GM12878 (cell line): ENCODE measurements at places on chromosomes 16 and 17. TPM values are rescaled to one million over a fixed set of nuclear protein-coding genes. Genes with fewer than 3 reads are reported as not detected.

Gene SLC46A1
- 5.6 and 6.2 TPM in 2 replicates for total RNA-seq

Gene ZNF594
- 10.1 and 12.1 TPM in 2 replicates for total RNA-seq

DNA sequence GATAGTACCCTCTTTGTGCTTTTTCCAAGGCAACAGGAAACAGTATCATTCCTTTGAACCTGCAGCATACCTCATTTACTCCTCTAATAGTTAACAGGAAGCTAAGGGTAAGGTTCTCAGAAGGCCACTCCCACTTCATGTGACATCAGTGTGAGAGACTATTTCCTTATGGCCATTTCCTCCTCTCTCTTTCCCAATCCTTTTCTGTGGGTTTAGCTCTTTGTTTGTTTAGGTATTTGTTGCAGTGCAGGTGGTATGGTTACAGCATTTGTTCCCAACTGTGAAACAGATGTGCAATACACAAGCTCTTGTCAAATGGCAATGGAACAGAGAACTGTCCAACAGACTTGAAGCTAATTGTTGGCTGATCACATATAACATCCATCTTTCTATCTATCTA lies 14.7 kb downstream of the TMC5 start:
- no peaks in the 10 kb centered on the region for H3K36me3 ChIP-seq
- H3K27ac ChIP-seq, result no peak overlapping the region
- H3K4me3 ChIP-seq, result no peak overlapping the region
- H3K27me3 ChIP-seq, result no peaks in the 10 kb centered on the region
- no peak for DNase-seq

GRCh38 chr16:52725043-52725442 lies 178.1 kb upstream of the TOX3 start:
- no peaks in the 10 kb centered on the region for H3K36me3 ChIP-seq
- no peaks in the 10 kb centered on the region for H3K4me1 ChIP-seq
- no peak overlapping the region for H3K27ac ChIP-seq
- no peaks in the 10 kb centered on the region for H3K27me3 ChIP-seq

Gene WFIKKN1
- 0.27 and 0.41 TPM in 2 replicates for total RNA-seq

DNA sequence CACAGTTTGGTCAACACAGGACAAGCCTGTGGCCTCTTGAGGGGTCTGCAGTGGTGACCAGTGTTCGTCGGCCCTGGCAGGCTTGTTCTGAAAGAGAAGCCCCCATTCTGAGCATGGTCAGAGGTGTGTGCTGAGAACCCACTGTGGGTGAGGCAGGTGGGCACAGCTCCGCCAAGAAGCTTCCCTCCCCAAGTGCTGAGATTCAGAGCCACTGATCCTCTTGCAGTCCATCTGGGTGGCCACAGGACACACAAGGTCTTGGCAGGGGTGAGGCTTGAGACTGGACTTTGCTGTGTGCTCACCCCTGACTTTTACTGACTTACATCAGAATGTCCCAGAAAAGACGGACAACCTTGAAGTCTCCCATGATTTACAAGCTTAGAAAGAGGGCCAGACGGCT lies 18.7 kb downstream of the MPRIP start:
- DNase-seq, result no peak
- no peaks in the 10 kb centered on the region for H3K4me1 ChIP-seq
- peaks cover 6% of the 10 kb centered on the region for H3K36me3 ChIP-seq
- H3K27me3 ChIP-seq, result no peaks in the 10 kb centered on the region

DNA sequence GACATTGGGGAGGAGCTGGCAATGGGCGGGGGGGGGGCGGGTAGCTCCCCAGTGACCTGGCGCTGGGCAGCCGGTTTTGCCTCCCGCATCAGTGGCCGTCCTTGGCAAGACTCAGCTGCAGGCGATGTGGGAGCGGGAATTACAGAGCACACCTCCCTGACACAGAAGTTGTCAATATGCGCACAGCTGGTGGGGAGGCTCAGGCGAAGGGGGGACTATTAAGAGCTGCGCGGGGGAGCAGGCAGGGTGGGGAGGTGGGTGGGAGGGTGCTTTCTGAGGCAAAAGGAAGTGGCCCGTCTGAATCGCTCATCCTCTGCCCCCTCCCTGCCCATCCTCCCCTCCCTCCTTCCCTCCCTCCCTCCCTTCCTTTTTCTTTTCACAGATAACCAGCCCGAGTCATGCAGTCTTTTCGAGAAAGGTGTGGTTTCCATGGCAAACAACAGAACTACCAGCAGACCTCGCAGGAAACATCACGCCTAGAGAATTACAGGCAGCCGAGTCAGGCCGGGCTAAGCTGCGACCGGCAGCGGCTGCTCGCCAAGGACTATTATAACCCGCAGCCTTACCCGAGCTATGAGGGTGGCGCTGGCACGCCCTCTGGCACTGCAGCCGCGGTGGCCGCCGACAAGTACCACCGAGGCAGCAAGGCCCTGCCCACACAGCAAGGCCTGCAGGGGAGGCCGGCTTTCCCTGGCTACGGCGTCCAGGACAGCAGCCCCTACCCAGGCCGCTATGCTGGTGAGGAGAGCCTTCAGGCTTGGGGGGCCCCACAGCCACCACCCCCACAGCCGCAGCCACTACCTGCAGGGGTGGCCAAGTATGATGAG lies 44.0 kb downstream of the SREBF1 start:
- no peak overlapping the region for H3K27ac ChIP-seq
- peaks cover 3% of the 10 kb centered on the region; the same call in 1 of the 2 replicates for H3K4me1 ChIP-seq
- H3K4me3 ChIP-seq, result no peak overlapping the region
- peaks cover 35% of the 10 kb centered on the region for H3K36me3 ChIP-seq
- H3K27me3 ChIP-seq, result no peaks in the 10 kb centered on the region

DNA sequence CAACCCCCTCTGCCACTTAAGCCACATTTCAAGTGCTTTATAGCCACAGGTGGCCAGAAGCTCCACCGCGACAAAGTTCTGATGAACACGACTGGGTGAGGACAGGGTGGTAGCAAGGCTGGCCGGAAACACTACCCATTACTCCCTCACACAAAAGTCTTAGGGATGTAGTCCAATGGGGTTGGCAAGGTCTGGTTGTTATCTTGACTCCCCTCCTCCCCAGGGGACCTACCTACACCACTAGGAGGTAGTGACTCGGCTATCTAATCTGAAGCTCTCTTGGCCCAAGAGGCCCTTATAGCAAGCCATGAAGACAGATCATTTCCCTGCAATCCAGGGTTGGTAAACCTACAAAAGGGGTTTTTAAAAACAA lies 8.4 kb downstream of the LITAFD start:
- H3K36me3 ChIP-seq, result peaks cover 27% of the 10 kb centered on the region
- no peak overlapping the region for H3K4me3 ChIP-seq
- no peak for DNase-seq
- no peaks in the 10 kb centered on the region for H3K27me3 ChIP-seq
- peak overlapping the region; percentile 95 for H3K27ac ChIP-seq
- H3K4me1 ChIP-seq, result peaks cover 49% of the 10 kb centered on the region

DNA sequence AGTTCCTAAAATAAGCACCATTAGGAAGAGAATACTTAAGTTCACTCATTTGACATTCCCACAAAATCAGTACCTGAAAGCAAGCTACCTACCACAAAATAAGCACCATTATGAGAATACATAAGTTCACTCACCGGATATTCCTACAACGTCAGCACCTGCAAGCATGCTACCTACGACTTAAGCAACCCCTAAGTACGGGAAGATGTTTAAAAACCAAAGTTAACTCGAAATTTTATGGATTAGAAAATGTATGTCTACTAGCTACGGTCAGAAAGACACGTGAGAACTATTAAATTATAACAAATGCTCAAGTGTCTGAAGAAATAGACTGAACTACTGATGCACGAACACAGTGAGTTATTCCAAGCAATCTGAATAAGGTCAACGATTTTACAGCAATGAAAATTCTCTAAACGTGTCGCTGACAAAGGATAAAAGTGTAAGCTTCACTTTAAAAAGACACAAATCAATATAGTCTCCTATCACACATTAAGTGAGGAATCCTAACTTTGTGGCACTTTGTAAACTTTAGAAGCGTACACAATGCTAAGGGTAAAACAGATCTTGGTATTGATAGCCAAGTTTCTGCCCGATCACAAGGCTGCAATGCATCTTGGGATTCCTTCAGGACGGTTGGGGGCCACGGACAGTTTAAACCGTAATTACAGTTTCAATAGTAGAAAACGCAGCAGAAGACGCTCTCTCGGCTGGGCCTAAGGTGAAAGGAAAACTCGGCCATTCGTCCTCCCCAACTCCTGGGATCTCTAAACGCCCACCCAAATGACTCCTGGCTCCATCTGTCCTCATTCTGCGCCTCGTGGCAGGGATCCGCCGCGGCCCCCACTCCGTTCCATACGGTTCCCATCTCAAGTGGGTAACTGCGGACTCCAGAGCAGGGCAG lies 1.3 kb downstream of the GSPT1 start:
- H3K27ac ChIP-seq, result peak overlapping the region; percentile 87
- no peaks in the 10 kb centered on the region for H3K27me3 ChIP-seq
- no peak for DNase-seq
- H3K4me3 ChIP-seq, result peak overlapping the region; percentile 71
- H3K4me1 ChIP-seq, result peaks cover 15% of the 10 kb centered on the region

Gene CA5A
- not detected in 2 replicates for total RNA-seq

Gene CCL3
- 189 and 197 TPM in 2 replicates for total RNA-seq

Gene FCSK
- total RNA-seq, result 17.6 and 18.7 TPM in 2 replicates

GRCh38 chr17:35889818-35890773 lies 9.9 kb upstream of the CCL5 start:
- no peak overlapping the region for H3K4me3 ChIP-seq
- H3K27ac ChIP-seq, result no peak overlapping the region
- H3K4me1 ChIP-seq, result peaks cover 28% of the 10 kb centered on the region
- DNase-seq, result no peak

Gene TSNAXIP1
- 0.13 and 0.62 TPM in 2 replicates for total RNA-seq

DNA sequence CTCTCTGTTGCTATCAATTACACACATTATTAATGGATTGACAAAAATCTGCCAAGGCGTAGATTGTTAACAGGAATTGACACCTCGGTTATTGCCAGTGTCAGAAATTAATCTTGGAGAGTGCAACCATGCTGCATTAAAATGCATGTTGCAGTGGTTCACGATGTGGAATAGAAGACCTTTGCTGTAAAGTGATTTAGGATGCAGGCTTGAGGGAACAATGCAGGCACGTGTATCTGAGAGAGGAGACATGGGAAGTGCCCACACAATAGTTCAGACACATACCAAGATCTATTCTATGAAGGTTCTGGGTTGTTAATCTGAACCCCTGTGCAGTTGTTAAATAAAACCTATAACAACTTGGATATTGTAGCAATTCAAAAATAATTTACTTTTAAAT lies 1032.8 kb upstream of the CDH8 start:
- H3K36me3 ChIP-seq, result no peaks in the 10 kb centered on the region
- no peaks in the 10 kb centered on the region for H3K4me1 ChIP-seq
- H3K27ac ChIP-seq, result no peak overlapping the region
- H3K4me3 ChIP-seq, result no peak overlapping the region

DNA sequence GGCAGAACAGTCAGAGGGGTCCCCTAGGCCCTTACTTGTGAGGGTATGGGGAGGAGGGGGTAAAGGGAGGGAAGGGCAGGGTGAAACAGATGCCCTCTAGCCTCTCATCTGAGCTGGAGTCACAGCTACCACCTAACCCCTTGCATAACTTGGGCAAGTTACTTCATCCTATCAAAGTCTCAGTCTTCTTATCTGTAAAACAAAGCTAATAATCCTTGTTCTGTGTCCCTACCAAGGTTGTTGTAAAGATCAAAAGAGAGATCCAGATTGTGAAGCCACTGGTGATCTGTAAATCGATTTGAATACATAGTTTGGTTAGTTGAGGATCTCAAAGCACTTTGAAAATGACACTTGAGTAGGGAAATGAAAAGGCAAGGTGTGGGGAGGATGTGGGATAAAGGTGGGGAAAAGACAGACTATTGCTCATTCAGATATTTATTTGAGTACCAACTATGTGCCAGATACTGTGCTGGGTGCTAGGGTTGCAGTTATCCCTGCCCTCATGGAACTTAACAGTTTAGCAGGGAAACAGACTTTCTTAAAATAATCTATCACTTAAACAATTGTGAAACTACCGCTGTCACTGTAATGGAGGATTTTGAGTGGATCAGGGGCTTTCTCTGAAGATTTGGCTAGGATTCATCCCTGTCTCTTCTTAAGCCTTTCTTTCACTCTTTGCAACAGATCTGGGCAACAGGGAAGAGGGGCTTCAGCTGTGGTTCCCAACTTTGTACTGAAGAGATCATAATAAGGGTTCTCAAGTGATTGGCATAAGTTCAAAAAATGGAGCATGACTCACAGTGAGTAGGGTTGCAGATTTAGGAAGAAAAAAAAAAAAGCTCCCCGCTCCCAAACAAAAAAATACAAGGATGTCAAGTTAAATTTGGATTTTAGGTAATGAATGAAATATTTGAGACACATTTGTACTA lies 3.0 kb downstream of the HEATR9 start:
- H3K4me3 ChIP-seq, result no peak overlapping the region
- no peak for DNase-seq
- no peaks in the 10 kb centered on the region for H3K27me3 ChIP-seq
- no peaks in the 10 kb centered on the region for H3K4me1 ChIP-seq

GRCh38 chr17:80270104-80270503 lies 9.5 kb downstream of the RNF213 start:
- H3K27me3 ChIP-seq, result no peaks in the 10 kb centered on the region
- no peak overlapping the region for H3K4me3 ChIP-seq
- H3K27ac ChIP-seq, result no peak overlapping the region
- H3K4me1 ChIP-seq, result peaks cover 8% of the 10 kb centered on the region
- peaks cover 16% of the 10 kb centered on the region for H3K36me3 ChIP-seq

Gene KRT20
- 0.23 and 0.37 TPM in 2 replicates for total RNA-seq

DNA sequence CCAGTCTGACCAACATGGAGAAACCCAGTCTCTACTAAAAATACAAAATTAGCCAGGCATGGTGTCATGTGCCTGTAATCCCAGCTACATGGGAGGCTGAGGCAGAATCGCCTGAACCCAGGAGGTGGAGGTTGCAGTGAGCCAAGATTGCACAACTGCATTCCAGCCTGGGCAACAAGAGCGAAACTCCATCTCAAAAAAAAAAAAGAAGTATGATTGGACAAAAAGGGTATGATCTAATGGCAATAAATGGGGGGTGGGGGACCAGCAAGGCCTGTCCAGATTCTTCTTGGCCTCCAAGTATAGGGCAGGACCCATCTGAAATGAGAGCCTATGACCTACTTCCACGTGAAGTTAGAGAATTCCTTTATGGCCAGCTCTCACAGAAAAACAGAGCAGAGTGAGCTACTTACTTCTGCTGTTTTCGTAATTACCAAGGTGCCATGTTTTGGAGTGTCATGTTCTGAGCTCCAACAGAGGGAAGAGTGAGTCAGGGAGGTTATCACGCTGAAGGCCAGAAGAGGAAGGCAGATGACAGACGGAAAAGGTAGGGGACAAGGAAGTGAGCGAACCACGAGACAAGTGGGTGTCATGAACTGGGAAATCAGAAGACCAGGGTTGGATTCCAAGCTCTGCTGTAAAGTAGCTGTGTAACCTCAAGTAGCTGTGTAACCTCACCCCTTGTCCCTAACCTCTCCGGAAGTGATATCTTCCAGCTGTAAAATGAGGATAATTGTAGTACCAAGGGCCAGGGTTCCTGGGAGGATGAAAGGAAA lies 3.6 kb upstream of the ZMYND15 start:
- DNase-seq, result no peak
- no peak overlapping the region for H3K4me3 ChIP-seq
